Suprapubic skin (tissue), 4 donors: ENCODE measurements at places on chromosomes 6 and 20. TPM values are rescaled to one million over a fixed set of nuclear protein-coding genes. Genes with fewer than 3 reads are reported as not detected.

DNA sequence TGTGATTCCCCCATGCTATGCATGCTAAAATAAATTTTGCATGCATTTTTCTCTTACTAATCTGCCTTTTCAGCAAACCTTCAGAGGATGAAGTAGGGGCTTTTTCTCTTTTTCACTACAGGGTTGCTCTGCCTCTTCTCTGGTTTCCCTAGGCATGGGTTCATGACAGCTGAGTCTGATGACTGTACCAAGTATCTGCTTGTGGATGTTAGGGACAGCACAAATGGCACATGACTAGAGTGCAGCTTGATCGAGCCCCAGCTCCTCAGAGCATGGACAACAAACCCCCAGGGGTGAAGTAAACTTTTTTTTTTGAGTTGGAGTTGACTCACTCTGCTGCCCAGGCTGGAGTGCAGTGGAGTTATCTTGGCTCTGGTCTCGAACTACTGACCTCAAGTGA lies 57.1 kb upstream of the GCM1 start:
- DNase-seq: no peak

- DNase-seq: no peak
Measured at GRCh38 chr20:22675341-22675740, 91.0 kb upstream of the FOXA2 start.

DNA sequence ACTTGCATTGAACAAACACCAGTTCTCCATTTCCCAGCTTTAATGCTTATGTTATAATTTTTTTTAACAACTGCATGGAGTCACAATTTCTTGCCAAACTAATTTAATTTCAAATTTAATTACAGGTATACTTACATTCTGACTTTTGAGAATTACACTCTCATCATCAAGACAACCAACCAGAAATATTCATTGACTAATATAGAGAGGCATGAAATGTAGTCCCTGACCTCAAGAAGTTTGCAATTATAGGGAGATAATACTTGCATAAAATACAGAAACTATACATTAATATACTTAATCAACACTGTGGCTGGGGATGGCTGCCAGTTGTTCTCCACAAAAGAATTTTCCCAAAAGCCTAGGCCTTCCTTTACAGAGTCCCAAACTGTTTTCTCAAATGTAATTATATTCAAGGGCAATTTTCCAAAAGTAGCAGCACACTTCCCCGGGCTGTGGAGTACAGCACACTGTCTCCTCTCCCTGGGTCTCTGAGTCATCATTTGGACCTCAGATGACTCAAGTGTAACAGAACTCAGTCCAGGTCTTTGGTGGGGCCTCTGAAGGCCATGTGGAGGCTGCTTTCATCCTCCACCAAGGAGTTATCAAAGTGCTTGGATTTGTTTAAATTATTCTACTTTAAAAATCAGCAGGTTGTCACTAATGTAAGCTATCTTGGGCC lies 114.1 kb downstream of the KIF16B start:
- DNase-seq: no peak

DNA sequence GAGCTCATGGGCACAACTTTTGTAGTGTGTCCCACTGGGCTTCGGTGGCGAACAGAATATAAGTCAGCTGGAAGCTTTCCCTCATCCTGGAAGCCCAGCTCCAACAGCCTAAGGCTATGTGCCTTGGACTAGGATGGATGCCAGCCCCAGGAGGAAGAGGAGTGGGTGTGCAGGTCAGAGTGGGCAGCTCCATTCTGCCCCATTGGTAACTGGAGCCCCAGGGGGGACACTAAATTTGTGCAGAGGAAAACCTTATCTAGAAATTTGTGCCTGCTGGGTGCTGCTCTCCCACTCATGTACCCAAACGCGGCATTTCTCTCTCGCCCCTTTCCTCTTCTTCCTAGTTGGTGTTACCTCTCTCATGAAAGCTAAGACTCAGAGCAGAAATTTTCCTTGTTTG lies 253.9 kb upstream of the MAN1A1 start:
- DNase-seq: no peak

Gene DDX39B
- total RNA-seq: 449 TPM
